ENCODE measurements at places on chromosomes 7 and 10.

DNA sequence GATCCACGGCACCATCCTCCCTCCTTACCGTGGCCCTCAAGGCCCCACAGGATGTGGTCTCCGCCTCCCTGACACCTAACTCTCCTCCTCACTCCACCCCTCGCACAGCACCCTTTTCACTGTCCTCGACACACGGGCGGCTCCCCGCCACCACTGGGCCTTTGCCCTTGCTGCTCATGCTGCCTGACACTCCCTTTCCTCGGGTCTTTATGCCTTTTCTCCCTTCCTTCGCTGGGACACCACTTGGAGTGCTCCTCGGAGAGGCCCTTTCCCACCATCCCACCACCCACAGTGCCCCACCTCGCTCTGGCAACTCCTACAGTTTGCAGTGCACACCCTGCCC is 7.9 kb upstream of the INMT start:
- no peak for DNase-seq

DNA sequence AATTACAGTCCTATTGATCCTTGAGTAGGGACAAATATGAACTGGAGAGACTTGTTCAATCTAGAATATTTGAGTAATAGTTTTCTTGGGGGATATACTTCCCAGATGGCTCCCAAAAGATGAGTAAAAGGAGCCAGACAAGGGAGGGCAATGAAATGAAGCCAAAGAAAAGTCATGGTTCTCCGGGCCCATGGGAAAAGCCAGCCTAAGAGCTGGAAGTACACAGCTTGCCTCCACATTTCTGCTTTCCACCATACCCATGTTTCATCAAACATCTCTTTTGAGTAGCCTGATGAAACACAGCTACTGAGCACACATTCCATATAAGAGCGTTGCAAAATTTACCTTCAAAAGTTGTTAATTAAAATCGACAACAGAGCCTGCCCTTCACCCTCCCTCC is 535.0 kb upstream of the FZD8 start:
- no peak for DNase-seq

DNA sequence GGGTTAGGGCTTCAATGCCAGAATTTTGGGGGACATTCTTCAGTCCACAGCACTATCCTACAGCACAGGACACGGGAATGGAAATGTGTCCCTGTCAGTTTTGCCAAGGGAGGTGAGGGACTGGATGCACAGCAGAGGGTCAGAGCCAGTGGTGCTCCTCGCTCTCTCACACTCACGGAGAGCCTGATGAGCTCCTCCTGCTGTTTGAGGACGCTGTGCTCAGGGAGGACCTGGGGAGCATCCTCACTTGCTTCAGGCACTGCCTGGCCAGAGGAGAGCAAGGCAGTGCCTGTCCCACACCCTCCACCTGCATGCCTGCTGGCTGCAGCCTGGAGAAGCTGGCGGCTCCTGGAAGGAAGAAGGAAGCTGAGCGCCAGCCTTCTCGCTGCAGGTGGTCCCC is 58.6 kb downstream of the RAMP3 start:
- no peak for DNase-seq

- DNase-seq = no peak
Measured at GRCh38 chr10:47099474-47099873, 188.2 kb downstream of the PTPN20 start.

GRCh38 chr7:71987200-71987767 is 424.9 kb downstream of the CALN1 start:
- DNase-seq = no peak

- DNase-seq = no peak
Measured at GRCh38 chr7:68235937-68236336, 1239.3 kb downstream of the TYW1 start.

DNA sequence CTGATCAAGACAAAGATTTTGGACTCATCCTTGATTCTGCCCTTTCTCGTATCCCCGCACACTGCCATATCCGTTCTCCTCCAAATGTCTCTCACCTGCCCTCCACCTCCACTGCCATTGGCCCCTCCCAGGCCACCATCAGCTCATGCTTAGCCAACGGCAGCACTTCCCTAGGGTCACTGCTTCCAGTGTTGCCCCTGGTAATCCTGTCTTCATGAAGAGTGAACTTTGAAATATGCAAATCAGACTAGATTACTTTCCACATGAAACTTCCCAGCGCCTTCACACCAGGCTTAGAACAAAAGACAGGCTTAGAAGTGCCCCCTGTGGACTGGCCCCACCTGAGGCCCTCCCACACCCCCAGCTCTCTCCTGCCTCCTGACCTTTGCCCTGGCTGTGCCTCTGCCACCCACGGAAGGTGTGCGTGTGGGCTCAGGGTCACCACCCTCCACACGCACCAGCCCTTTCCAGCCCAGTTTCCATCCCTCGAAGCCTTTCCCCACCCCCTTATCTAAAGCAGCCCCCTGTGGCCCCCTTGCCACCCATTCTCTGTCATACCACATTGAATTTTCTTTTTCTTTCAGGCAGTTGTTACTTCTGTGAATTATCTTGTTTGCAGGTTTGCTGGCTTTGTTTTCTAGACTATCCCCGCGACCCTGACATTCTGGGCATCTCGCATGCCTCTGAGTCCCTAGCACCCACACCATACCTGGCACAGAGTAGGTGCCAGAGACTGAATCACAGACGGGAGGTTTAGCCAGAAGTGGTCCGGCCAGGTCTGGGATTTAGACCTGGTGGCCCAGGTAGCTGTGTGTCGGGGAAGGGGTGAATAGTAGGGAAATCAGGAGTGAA is 26.8 kb upstream of the C10orf53 start:
- DNase-seq = no peak

GRCh38 chr7:140640727-140641523 is at the start of gene DENND2A:
DENND2A (minus strand) TSS chr7:140640813; CDS start chr7:140602397, 38,416 bp downstream.
- DNase-seq = no peak

- no peak for DNase-seq
Measured at GRCh38 chr10:34075254-34075926, 739.7 kb downstream of the PARD3 start.

All from stimulated activated CD8-positive, alpha-beta memory T cell treated with anti-CD3 and anti-CD28 coated beads, Interleukin-7, amount 100 ng/mL, for 24 hours (primary cell).